ENCODE measurements at places on chromosomes 7 and 10.

DNA sequence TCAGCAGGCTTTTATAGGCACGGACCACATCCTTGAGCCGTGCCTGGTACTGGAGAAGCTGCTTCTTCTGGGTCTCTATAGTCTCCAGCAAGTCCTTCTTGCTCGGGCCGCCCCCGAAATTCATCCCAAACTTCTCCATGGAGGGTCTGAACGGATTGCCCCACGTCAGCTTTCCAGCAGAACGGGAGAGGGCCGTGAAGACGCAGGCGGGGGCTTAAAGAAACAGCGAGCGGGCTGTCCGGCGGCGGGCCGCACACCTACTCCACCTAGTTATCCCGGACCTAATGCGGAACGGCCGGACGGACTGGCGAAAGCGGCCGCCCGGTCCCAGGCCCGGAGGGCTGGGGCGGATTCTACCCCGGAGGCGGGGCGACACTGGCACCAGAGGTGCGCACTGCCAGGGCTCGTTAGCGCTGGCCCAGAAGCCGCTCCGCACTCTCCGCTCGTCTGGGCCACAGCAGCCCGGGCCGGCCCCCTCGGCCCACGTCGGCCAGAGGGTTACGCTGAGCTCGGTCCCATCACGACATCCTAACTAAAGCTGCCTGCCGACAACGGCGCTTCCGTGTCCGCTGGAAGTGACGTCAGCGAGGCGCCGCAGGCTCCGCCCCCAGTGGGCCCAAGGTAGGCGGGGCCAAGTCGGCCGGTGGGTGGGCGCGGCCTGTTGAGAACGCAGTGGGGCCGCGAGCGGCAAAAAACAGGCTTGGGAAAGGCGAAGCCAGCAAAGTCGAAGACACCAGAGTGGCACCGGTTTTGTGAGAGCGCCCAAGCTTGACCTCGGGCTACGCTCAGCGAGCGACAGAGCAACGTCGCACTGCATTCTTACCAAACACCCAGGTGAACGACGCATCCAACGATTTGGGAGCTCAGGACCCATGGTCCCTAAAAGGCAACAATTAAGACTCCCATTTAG, at the start of gene GCC1:
Gene GCC1, minus strand, starts transcription at position 553 of the 910 bp plus-strand sequence. Its CDS starts 414 bp downstream, at position 139.
- DNase-seq = peak; percentile 97

GRCh38 chr7:120617275-120617674, 240.7 kb downstream of the TSPAN12 start:
- no peak for DNase-seq

DNA sequence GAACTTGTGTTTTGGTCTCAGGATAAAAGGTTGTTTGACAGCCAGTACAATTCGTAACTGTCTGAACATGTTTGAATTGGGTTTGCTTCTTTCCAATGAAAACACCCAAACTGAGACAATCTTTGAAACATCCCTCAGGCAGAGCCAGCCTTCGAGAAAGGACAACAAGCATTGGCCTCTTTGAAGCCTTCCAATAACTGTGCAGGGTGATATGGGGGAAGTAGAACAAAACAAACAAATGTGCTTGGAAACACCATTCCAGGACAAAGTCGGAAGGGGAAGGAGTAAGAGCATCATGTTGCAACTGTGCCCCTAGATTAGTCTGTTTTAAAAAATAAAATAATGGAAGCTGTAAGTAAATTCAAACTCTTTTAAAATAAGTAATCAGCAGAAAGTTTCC, 39.5 kb downstream of the IL2RA start:
- DNase-seq = no peak

GRCh38 chr7:27933671-27934565, 194.0 kb downstream of the TAX1BP1 start:
- DNase-seq = no peak

DNA sequence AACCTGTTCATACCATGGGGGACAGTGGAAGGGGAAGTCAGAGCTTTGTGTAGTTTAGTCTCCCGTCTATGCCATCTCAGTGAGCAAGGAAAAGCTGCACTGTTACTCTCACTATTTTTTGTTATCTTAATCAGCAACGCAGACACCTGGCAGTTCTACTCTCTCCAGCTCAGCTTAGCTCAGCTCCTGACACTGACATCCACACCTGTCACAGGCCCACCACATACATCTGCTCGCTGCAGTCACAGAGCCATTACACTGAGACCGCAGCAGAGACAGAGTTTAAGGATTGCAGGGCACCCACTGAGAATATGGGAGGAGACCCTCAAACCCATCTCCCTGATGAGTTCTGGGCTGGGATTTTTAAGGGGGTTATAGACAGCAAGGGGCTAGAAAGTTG, 257.3 kb upstream of the AKR1E2 start:
- no peak for DNase-seq

DNA sequence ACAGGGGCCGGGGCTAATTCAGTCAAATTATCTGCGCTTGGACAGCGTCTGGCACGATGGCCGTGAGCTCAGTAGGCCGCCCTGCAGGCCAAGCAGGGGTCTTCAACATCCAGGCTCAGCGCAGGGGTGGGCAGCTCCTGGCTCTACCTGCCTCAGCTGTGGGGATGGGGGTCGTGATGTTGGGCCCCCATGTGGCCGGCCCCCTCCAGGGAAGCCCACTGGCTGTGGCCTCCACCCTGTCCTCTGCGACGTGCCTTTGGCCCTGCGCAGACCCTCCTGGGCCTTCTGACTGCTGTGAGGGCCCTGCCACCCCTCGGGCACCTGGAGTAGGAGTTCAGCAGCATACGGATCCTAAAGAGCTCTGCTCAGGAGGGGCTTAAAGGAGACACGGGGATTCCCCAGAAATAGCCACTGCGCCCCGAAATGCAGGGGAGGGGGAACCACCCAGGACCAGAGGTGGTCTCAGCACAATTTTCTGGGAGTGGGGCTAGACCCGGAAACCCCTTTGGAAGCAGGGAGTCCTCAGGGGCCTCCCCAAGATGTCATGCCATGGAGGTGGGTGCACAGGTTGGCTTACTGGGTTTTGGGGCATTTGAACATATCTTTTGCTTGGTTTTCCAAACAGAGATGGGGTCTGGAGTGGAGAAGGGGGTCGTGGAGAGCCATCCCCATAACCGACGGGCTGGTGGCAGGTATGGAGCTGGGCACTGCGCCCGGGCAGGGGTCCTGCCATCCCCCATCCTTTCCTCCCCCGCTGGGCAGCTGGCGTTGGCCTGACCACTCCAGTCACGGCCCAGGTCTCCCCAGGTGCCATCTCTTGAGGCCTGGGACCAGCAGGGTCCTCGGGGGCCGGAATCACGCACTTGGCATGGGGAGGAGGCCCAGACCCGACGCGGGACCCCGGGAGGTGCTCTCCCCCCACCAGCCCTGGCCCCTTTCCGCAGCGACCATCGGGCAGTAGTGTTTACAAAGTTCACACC, 4.0 kb upstream of the ADAP1 start:
- DNase-seq = no peak

- peak; percentile 25 for DNase-seq
Observed at GRCh38 chr10:71426058-71426605, 29.4 kb downstream of the CDH23 start.

- DNase-seq = no peak
Observed at GRCh38 chr10:16787361-16787791, 29.8 kb downstream of the RSU1 start.

DNA sequence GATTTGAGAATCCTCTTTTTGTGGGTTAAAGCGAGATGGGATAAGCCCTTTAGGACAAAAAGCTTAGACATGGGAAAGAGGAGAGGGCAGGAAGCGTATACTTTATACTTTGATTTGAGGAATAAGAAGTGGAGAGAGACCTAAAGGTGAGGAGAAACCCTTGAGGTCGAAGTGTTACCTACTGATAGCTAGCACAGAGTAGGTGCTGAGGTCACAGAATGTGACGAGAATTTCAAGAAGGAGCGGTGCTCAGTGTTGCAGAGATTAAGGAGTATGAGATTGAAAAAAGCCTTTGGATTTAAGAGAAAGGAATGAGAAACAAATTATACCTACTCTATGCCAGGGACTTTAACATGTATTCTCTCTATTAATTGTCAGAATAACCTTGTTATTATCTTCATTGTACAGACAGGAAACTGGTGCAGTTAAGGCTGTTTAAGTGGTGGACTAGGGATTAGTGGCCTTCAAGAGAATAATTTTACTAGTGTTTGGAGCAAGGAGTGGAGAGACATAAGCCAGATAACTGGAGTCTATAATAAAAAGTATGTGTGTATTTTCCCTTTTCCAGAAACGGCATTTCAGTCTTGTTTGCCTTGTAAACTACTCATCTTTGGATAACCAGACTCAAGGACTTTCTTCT, 8.8 kb downstream of the CAPZA2 start:
- DNase-seq = no peak

- DNase-seq = no peak
Observed at GRCh38 chr10:100807241-100807951, 62.0 kb downstream of the PAX2 start.

DNA sequence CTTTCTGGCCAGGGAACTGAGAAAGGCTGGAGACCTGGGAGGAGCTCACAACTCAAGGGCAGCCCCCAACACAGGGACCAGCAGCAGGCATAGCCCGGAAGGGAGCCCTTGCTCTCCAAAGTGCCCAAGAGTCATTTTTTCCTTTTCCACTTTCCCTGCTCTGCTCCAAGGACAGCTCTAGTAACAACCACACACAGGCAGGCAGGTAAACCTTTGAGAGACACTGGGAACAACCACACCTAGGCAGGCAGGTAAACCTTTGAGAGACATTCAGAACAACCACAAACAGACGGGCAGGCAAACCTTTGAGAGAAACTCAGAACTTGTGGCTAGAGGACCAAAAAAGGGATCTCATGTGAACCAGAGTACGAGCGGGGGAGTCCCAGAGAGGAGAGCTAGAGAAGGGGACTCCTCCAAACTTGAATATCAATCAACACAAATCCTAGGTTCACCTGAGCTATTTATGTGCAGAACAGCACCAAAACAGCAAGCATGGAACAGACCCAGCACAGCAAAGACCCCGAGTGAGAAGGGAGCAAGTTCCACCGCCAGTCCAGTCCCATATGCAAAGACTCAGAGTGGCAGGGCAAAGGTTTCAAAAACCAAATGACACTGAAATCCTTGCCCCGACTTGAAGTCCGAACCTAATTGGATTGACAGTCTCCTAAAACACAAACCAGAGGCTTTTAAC, 33.6 kb upstream of the GUSB start:
- no peak for DNase-seq

DNA sequence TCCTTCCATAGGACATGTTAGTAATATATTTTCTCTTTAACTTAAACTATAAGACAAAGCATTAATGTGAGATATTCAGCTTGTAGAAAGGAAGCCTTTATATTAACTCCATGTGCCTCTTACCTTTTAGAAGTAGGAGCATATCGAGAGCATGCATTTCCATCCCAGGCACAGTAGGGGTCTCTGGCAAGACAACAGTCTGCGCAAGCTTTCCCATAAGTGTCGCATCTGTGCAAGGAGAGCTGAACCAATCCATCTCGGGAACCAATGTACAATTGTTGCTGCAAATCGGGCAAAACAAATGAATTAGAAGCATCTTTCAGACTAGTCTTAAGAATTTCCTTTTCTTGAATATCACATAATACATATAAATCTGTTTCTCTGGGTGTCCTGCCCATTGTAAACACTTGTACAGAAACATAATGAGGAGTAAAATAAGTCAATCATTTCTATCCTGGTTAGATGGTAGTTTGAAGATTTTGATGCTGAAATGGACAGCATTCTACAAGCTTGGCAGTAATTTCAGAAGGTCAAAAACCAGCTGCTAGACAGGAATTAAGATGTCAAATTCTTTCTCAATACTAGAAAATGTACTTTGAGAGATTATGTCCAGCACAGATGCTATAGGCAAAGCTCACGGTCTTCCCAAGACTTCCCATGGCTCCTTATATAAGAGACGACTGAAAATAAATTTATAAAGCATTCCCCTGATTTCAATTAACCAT, 171.8 kb downstream of the SEMA3D start:
- no peak for DNase-seq

GRCh38 chr10:5910323-5911100, 20.5 kb downstream of the FBH1 start:
- DNase-seq = no peak

- no peak for DNase-seq
Observed at GRCh38 chr7:34835901-34836600, 178.0 kb downstream of the NPSR1 start.

DNA sequence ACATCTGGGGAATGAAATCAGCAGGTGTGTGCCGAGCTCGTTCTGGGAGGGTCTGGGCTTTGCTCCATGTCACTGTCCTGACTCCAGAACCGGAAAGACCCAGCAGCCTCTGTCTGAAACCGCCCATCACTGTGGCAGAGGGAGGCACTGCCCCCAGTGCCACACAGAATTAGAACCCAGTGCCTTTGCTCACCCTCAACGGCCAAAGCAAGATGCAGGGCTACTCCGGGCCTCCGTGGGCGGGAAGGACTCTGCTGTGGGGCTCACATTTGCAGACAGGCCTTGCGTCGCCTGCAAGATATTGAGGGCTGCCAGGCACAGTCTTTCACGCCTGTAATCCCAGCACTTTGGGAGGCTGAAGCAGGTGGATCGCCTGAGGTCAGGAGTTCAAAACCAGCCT, 219.2 kb upstream of the PPP2R2D start:
- DNase-seq = no peak

- DNase-seq = no peak
Observed at GRCh38 chr7:2123360-2123759, 109.4 kb downstream of the MAD1L1 start.

GRCh38 chr7:27112955-27113949, 10.8 kb upstream of the HOXA2 start:
- peak; percentile 68 for DNase-seq

DNA sequence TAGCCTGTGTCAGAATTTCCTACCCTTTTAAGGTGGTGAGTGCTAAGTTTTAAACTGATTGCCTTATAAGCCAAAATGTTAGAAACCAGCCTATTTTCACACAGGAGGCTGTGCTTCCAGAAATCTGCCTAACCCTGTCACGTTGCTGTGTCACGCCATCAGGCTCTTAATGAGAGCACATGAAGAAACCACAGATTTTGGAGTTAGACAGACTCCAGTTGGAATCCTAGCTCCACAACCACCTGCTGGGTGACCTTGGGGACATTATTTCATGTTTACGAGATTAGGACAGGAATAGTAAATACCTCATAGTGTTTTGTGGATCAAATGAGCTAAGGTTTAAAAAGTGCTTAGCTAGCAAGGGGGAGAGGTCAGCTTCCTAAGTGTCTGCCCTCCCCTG, 321.8 kb downstream of the DPP6 start:
- no peak for DNase-seq

GRCh38 chr7:129123510-129123857, 21.0 kb upstream of the TSPAN33 start:
- DNase-seq = no peak

DNA sequence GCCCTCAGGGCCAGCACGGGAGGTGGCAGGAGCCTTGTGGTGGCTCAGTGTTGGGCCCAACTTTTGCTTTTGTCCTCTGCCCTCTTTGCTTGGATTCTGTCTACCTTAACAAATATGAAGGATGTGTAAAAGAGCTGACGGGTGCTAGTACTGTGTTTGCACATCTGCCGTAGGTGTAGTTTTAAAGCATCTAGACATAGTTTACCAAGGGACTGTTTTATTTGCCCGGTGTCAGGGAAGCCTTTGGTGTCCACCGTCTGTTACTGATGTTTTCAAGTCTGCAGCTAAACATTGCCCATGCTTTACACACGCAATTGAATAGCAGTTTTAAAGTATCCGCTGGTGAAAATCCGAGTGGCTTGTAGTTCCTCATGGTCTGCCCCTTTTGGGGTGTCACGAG, 87.8 kb downstream of the DYNC2I1 start:
- no peak for DNase-seq
